Astrocyte of the cerebellum (primary cell): ENCODE measurements at places on chromosomes 3 and 15.

- no peak for DNase-seq
Measured at GRCh38 chr3:56135941-56136340, 332.3 kb downstream of the ERC2 start.

GRCh38 chr3:48927928-48928327 is 9.3 kb downstream of the ARIH2 start:
- no peak for DNase-seq

GRCh38 chr3:156586905-156587759 is 32.2 kb upstream of the SSR3 start:
- no peak for DNase-seq

DNA sequence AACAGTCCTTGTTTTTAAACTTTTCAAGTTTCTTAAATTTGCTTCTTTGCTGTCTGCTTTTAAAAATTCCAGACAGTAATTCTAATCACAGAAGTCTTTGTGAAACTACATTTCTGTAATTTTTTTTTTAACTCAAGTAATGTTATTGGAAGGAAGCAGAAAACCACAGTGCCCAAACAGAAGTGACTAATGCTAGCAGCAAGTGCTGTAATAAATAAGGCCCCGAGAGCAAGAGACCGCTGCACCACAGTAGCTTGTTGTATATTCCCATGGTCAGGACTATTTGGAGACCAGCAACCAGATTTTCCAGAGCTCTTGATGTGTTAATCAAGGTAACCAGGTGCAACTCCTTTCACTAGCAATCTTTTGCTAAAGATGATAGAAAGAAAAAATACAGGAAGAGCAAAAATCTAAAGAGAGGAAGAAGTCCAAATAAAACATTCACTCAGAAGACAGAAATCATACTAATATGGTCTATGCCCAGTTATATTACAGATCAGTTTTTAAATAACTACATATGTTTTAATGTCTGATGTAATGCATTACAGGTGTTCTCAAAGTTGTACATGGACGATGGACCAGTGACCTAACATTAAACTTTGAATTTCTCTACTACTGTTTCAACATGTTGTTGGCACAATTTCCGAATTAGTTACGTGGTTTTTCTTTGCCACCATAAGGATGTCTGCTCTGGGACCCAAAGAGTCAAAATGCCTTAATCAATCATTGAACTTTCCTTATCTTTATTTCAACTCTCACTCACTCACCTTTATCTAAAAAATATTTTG is 36.4 kb downstream of the WWTR1 start:
- peak; percentile 92 for DNase-seq

GRCh38 chr3:127787071-127787490 is 35.2 kb downstream of the MGLL start:
- no peak for DNase-seq

- DNase-seq, result no peak
Measured at GRCh38 chr3:158617982-158618875, 26.1 kb upstream of the GFM1 start.
